ENCODE measurements at places on chromosomes 6 and 20.
A peak's percentile ranks its signal among the peaks of the same experiment; 100 is the strongest.

- peak; percentile 38 for DNase-seq
These were observed 113.9 kb downstream of the FYN start for GRCh38 chr6:111759331-111759835.

DNA sequence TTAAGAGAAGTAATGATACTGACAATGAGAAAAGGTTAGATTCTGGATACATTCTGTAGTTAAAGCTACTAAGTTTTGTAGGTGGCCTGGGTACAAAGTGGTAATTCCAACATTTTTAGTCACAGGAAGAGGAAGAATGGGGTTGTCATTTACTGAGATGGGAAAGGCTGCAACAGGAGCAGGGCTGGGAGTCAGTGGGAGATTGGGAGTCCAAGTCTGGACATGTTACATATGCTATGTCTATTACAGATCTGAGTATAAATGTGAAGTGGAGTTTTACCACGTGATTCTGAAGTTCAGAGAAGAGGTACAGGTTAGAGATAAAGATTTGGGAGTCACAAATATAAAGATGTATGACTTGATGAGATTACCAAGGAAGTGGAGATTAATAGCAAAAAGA, 116.2 kb downstream of the RWDD2A start:
- no peak for DNase-seq

GRCh38 chr6:35216851-35217811, 3.4 kb downstream of the SCUBE3 start:
- DNase-seq: no peak

- DNase-seq: no peak
These were observed 37.3 kb downstream of the PSMG4 start for GRCh38 chr6:3296078-3296477.

DNA sequence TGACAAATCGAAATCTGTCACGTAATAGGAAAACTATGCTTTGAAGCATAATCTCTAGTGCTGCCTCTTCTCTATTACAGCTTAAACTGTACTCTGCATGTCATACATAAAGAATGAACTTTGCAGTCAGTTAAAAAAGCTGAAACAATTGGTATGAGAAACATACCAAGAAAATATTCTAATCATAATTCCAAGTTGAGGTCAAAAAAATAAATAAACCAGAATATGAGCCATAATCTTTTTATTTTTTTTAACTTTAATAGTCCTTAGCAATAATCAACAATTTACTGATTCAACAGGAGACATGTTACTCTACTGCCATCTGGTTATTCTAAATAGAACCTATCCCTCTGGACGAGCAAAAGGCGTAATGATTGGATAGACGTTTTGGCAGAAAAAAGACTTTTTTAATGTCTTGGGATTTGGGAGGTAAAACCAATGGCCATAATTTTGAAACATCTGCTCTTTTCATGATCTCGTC, 224.4 kb upstream of the FLRT3 start:
- DNase-seq: peak; percentile 77

GRCh38 chr6:156197513-156197912, 579.7 kb upstream of the ARID1B start:
- no peak for DNase-seq

- no peak for DNase-seq
These were observed 12.0 kb downstream of the ULBP3 start for GRCh38 chr6:150056916-150057315.

DNA sequence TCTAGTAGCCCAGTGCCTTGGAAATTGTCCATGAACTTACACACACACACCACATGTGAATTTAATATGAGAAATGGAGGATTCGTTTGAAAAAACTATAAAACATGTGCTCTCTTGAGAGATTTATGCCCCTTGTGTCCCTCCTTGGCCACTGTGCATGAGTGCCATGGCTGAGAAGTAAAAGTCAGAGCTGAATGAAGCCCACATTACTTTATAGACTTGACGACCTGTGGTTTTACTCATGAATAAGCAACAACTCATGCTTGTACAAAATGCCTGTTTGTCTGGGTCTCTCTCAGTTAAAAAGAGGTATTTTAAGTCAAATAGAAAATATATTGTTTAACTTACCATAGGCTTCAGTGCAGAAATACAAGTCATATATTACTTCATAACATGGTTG, 102.7 kb downstream of the KCNQ5 start:
- peak; percentile 38 for DNase-seq

Data from fibroblast of skin of right biceps (primary cell).